ENCODE measurements at places on chromosomes 2 and 18.

- no peak for DNase-seq
Measured at GRCh38 chr2:105952131-105952530, 207.4 kb downstream of the NCK2 start.

DNA sequence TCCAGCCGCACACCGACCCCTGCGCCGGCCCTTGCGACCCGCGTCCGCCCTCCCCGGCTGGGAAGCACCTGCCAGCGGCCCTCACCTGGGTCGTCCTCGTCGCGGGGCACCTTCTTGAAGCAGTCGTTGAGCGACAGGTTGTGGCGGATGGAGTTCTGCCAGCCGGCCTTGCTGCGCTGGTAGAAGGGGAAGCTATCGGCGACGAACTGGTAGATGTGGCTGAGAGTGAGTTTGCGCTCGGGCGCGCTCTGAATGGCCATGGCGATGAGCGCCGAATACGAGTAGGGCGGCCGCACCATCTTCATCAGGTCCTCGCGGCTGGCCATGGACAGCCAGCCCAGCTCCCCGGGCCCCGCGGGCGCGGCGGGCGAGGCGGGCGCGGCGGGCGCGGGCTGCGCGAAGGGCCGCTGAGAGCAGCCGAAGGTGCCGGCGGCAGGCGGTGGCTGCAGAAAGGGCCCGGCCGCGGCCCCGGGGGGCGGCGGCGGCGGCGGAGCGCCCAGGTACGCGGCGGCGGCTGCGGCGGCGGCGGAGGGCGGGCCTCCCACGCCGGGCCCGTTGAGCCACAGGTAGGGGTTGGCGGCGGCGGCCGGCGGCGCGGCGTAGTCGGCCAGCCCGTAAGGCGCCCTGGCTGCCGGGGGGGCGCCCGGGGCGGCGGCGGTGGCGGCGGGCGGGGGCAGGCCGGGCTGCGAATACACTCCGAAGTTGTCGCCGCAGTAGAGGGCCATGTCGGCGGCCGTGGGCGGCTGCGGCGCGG lies 505 bp downstream of the FOXI3 start:
- DNase-seq = no peak

GRCh38 chr18:39959839-39960238 lies 1995.2 kb upstream of the PIK3C3 start:
- DNase-seq = no peak

DNA sequence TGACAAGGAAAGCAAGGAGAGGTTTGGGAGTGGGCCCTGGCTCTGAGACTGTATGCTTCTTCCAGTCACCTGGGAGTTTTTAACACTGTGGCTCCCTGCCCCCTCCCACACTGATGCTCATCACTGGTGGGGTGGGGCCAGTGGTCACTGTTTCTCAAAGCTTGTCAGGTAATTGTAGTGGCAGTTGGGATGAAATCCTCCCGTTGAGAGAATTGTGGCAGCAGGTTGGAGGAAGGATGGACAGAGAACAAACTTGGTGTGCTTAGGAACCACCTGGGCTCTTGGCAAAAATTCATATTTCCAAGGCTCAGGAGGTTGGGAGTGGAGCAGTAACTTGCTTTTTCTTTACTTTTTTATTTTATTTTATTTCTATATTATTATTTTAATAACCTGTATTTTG lies 25.1 kb downstream of the DGKD start:
- DNase-seq = no peak

GRCh38 chr2:17628349-17629261 lies 88.1 kb downstream of the VSNL1 start:
- DNase-seq = no peak

DNA sequence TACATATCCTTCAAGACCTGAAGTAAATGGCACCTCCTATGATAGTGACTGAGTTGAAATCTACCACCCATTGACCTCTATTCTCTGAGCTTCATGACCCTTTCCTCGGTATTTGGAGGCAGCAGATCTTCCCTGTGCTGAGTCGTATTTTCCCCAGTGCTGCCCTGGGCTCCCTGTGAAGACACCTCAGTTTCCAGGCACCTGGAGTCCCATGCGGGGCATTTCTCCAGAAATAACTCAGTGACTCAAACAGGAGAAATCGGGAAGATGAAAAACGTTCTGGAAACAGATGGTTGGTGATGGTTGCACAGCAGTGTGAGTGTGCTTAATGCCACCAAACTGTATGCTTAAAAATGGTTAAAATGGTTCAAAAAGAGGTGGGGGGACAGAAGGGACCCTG lies 18.0 kb downstream of the SMYD1 start:
- DNase-seq = no peak

- DNase-seq = no peak
Measured at GRCh38 chr2:216637472-216637871, 4.3 kb downstream of the IGFBP2 start.

GRCh38 chr2:199704358-199705238 lies 146.4 kb downstream of the FTCDNL1 start:
- DNase-seq = no peak

GRCh38 chr2:100984892-100985307 lies 17.2 kb upstream of the RPL31 start:
- peak; percentile 70 for DNase-seq

DNA sequence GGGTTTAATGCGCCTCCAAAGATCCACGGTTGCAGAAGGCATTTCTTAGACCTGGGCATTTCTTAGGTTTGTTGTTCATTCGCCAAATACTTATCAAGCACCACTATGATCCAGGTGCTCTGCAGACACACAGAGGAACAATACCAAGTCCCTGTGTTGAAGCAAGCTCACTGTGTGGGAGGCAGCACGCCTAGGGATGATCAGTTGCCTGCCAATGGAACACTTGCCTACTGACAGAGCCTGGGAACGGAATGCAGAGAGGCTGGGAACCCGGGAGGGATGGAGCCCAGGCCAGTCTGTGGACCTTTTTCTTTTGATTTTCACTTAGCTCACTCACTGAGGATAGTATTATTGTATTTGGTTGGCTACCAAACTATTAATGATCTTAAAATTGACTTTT lies 1.9 kb upstream of the GRP start:
- no peak for DNase-seq

DNA sequence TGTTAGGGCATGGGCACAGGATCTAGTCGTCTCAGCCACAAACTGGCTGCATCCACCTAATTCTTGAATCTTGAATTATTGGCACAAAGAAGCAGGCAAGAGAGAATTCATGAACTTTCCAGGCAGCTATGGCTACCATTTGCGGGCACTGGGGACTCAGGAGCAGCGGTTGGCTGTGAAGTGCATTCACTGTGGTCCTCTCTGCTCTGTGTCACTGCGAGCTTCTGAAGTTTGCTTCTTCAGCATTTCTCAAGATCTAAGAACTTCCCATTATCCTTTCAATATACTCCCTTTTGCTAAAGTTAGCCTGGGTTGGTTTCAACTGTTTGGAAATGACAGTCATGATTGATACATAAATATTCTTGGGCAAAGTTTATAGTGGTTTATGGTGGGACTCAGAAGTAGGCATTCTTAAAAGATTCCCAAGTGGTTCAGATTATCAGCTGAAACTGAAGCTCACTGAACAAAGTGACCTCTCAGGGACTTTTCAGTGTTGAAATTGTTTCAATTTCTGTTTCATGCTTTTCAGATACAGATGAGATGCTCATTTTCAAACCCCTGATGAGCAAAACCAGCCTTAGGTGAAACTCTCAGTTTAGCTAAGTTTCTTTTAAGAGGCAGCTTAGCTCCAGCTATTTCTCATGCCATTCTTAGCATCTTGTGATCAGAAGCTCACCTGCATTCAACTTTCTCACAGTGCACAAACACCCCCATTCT lies 1258.3 kb upstream of the GYPC start:
- no peak for DNase-seq

- DNase-seq = no peak
Measured at GRCh38 chr2:239700686-239701345, 300.0 kb upstream of the HDAC4 start.

DNA sequence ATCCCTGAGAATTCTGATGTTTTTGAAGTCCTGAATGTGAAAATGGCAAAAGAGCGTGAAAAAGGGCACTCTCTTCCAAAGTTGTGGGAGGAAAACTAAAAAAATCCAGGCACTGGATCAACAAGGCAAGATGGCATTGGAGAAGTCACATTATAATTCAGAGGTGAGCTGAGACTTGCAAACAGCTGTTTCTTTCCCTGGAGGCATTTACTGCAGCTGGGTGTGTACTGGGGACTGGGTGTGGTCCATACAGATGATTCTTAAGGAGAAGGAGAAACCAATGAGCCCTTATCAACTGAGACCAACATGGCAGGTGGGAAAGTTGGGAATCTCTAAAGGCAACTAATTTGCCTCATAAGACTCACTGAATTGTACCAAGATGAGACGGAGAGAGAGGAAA lies 313.9 kb downstream of the TRIB2 start:
- DNase-seq = no peak

- no peak for DNase-seq
Measured at GRCh38 chr18:32355896-32356295, 114.8 kb downstream of the GAREM1 start.

Measured in CD4-positive, alpha-beta memory T cell (primary cell).